ENCODE measurements at places on chromosomes 4 and X.

DNA sequence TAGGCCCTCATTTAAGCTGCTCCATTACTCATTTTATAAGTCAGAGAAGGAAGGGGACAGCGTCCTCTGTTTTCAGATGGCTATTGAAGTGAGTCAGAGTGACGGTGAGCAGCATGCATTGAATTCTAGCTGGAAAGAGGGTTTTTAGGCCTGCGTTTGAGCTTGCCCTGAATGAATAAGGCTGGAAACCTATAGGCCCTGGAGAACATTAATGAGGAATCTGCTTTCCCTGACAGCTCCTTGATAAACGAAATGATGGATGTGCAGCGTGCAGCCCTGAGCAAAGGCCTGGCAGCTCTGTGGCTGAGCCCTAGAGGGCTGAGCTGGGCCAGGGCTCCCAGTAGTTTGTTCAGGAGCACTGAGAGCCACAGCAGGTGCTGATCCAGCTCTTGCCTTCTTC is 33.4 kb downstream of the TBL1X start:
- DNase-seq: no peak

DNA sequence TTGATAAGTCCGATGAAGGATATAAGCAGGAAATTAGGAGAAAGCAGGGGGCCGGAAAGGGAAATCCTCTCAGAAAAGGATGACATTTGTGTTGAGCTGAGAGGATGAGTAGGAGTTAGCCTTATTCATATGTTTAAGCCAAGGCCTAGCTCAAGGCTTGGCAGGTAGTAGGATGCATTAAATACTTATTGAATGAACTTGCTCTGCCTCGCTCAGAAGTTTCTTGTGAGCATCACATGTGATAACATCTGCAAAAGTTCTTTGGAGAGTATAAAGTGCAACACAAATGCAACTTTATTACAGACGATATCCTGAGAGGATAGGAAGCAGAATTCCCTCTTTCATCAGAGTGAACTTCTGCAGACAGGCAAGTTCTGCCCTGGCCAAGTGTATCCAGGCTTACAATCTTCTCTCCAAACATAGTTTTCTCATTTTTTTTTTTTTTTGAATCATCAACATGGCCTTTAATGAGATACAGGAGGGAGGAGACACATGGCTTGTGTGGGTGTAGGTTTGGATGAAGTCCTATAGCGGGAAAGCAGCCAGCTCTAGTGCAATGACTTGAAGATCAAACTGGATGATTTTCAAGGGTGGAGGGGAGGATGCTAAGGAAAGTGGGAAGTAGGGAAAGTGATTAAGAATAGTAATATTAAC is 48.1 kb downstream of the LUZP4 start:
- DNase-seq: no peak

DNA sequence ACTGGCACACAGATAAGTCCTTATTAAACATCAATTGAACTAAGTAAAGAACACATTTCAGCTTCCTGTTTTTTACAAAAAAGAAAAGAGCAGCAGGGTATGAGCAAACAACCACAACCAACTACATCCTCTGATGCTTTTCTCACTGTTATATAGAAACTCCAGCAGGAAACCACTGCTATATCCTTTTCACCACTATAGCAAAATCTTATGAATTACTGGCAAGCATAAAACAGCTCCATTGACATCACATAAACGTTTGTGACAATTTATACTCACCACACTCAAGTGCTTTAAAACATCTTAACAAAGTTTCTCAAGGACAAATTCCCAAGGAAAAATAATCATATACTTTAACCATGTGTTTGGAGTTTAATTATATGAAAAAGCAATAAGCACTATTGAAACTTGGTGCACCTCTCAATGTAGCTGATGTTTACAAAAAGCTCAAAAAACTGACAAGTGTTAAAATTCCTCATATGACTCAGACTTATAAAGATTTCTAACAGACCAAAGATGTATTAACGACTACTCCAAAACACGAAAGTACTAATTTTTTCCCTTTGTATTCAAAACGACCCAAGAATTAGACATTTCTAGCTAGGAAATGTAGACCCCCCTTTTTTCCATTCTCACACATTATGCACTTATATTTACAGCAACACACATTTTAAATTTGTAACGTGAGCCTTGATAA is 12.9 kb downstream of the GPRIN3 start:
- DNase-seq: peak; percentile 84

- no peak for DNase-seq
These were observed 382.1 kb upstream of the EPHA5 start for GRCh38 chr4:66052426-66052825.

GRCh38 chr4:75736862-75737261 is 12.5 kb downstream of the USO1 start:
- DNase-seq: no peak

DNA sequence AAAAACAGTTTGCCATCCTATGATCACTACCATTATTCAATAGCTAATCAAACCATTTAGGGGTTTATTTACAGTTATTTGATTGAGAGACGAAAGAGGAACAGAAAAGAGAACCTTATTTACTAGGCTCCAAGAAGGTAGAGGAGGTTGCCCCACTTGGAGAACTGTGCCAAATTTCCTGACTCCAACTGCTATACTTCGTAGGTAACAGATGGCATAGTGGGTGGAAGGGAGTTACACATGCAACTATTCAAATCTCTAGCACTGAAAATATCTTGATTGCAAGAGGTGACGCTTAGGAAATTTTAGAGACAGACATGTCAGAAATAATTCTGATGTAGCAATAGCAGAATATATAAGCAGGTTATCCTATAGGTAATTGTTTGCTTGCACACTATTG is 38.0 kb upstream of the TMPRSS11F start:
- DNase-seq: no peak

GRCh38 chr4:98517218-98518021 is 141.0 kb downstream of the TSPAN5 start:
- peak; percentile 58 for DNase-seq

- DNase-seq: no peak
These were observed 87.4 kb upstream of the TRIM2 start for GRCh38 chr4:153116801-153117200.

DNA sequence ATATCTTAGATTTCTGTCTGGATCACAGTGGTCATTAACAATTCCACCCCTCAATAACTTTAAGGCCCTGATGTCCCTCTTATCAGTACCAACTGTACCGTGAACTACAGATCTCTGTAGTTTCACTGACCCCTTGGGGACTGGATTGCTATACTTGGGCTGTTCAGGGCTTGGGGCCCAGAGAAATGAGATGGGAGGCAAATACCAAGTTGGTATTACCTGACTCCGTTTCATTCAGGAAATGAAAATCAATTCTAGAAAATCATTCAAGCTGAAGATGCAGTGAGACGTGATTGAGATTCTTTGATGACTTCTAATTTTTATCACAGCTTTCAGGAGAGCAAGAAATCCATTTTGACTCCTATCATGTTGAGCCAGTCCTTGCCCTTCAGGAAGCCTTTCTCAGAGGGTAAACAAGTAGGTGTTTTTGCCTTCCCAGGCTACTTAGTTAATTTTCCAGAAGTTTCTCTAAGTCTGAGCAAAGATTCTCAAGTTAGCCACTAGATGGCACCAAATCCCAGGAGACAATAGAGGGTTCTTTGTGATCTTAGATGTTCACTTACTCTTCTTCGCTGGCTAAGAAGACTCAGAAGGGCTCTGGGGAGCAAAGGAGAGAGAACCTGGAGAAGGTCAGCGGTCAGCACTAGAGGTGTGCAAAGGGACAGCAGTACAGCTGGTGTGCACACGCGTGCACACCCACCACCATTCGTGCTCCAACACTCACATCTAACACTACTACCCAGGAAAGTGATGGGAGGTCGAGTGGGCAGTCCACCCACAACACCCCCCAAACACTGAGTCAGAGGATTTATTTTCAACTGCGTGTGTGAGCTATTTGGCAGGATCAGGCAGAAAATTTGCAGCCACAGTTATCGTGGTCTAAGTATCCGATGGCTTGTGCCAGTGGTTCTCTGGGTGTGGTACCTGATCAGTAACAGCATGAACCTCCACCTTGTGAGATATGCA is 7.4 kb downstream of the HNRNPH2 start:
- DNase-seq: peak; percentile 74

- DNase-seq: no peak
These were observed 9.1 kb upstream of the ELF4 start for GRCh38 chrX:130119312-130119898.

DNA sequence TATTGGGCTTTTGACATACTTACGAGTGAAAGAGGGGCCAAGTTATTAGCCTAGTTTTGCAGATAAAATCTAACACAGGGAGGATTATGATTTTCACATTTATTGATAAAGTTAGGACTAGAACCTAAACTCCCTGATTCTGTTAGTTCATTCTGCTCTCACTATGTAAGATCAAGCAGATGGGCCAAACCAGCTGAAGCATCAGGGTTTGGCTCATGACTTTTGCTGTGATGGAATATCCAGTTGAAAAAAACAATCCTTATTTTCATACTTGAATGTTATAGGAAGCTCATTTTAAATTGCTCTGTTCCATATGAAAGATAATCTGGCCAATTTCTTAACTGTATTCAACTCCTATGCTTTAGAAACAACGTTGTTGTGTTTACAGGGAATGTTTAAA is 21.2 kb downstream of the SPRY1 start:
- no peak for DNase-seq

DNA sequence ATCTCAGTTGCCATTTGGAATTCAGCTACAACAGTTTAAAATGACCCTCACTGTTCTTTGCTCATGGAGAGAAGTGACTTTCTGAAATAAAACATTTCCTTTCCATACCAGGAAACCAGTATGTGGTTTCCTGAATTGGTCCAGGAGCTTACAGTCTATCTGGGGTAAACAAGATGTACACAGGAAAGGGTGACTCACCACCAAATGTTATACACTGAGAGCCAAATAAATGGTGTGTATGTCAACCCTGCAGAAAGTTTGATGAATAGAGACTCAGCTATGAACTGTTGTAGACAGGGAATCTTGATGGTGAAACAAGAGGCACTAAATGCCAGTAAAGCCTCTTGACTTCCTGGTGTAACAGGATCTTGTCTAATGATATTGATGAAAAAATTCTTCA is 100.4 kb downstream of the HS6ST2 start:
- peak; percentile 32 for DNase-seq

DNA sequence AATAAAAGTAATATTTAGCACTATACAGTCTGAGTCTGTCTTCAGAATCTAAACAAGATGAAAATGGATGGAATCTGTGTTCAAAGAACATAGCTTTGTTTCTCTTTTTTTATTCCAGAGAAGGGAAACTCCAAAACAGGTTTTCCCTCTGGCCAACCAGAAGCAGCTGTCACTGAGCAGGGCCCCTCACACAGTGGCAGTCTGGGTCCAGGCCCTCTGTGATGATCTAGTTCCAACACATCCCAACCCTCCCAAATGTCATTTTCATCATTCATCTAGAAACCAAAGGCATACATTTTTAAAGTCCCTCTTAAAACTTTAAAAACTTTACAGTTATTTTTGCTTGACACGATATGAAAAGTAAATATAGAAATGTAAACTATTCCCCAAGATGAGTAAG is 70.1 kb downstream of the ATP8A1 start:
- DNase-seq: no peak

- no peak for DNase-seq
These were observed 279.0 kb downstream of the ANKRD50 start for GRCh38 chr4:124433500-124433899.

DNA sequence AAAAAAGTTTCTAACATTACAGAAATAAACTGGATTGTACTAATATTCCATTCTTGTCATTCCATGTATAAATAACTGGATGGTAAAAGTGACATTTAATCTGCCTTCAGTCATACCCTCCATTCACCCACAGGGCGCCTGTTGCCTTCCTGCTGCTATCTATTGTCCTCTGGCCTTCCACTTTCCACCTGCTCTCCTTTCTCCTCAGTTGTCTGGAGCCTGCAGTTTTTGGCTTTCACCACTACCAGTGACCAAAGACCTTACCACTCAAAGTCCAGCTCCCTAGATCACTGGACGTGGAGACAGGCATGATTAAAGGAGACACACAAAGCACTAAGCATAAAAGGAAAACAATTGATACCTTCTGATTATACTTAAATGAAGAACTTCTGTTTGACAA is 46.2 kb upstream of the NHS start:
- no peak for DNase-seq

DNA sequence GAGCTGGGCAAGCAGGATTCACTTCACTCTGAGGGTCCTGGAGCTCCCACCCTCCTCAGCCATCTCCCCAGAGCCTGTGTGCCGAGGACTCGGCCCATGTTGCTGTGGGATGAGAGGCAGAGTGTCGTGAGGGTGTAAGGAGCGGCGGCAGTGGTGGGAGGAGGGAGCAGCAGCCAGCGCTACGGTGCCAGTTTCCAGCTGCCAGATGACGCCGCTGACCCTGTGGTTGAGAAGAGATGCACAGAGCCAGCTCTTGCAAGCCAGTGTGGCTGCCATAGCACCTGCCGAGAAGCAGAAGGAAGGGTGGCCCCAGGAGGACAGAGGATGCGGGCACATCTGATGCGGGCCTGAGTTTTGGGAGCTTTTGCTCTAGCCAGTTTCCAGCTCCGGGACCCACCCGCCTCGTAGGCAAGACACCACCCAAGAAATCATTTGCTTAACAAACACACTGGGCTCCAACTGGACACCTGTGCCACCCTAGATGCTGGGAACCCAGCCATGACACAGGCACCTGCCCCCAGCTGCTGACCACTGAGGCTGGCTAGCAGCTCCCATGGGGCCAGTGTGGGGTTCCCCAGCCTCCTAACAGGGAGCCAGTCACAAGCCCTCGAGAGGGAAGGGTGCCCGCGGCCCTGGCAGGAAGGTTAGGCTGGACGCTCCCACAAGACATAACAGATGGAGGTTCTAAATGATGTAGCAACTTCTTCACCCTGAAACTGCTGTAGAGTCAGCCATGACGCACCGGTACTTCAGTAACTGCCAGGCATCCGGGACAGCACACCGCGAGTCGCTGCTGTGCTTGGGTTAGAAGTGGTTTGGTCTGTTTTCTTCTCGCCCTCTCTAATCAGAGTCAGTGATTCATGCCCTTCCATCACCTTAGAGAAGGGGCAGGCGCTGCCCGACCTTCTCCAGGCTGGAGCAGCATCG is 8.9 kb downstream of the MSANTD1 start:
- no peak for DNase-seq

DNA sequence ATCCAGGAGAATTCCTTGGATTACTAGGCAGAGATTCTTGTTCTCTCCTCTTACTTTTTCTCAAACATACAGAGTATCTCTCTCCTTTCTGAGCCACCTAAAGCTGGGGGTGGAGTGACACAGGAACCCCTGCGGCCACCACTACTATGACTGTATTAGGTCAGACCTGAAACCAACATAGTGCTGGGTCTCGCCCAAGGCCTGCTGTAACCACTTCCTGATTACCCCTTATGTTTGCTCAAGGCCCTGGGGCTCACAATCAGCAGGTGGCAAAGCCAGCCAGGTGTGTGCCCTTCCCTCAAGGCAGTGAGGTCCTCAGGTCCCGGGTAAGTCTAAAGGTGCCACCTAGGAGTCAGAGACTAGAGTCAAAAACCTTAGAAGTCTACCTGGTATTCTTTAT is 166.4 kb downstream of the PARM1 start:
- DNase-seq: no peak

DNA sequence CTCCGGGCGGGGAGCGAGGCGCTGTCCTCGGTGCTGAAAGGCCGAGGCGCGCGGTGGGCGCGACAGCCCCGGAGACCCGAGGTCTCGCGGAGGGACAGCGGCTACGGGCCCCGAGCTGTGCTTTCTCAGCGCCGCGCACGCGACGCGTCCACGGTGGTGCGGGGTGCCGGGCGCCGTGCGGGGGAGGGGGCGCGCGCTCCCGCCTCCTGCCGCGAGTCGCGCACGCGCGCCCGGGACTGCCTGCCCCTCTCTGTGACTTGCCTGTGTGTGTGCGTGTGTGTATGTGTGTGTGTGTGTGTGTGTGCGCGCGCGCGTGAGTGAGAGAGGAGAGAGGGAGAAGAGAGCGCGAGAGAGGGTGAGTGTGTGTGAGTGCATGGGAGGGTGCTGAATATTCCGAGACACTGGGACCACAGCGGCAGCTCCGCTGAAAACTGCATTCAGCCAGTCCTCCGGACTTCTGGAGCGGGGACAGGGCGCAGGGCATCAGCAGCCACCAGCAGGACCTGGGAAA is at the start of gene GRIA2:
Gene GRIA2, plus strand, starts transcription at position 358 of the 511 bp plus-strand sequence. CDS start 315 bp downstream, outside the sequence.
- DNase-seq: peak; percentile 6
